AG09309 (cell line): ENCODE measurements at places on chromosomes 16 and 17.

GRCh38 chr17:14205992-14206461 lies 30.6 kb downstream of the CDRT15 start:
- no peak for DNase-seq

DNA sequence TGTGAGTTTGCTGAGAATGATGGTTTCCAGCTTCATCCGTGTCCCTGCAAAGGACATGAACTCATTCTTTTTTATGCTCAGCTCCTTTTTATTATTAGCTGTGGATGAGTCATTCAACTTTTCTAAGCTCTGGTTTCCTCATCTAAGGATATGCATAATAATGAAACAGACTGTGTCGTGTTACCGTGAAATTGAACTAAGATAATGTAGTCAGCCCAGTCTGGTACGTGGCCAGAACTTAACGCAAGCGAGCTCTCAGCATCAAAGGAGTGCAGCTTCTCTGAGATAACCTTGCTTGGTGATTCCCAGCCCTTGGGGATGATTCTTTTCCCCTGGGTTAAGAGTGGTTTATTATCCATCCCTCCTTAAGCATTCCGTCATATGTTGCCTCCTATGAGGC lies 454.3 kb upstream of the EEF2KMT start:
- DNase-seq: no peak

- no peak for DNase-seq
These were observed 72.1 kb downstream of the VMP1 start for GRCh38 chr17:59779521-59779920.

GRCh38 chr16:68041783-68042182 lies 18.7 kb downstream of the DUS2 start:
- DNase-seq: no peak

DNA sequence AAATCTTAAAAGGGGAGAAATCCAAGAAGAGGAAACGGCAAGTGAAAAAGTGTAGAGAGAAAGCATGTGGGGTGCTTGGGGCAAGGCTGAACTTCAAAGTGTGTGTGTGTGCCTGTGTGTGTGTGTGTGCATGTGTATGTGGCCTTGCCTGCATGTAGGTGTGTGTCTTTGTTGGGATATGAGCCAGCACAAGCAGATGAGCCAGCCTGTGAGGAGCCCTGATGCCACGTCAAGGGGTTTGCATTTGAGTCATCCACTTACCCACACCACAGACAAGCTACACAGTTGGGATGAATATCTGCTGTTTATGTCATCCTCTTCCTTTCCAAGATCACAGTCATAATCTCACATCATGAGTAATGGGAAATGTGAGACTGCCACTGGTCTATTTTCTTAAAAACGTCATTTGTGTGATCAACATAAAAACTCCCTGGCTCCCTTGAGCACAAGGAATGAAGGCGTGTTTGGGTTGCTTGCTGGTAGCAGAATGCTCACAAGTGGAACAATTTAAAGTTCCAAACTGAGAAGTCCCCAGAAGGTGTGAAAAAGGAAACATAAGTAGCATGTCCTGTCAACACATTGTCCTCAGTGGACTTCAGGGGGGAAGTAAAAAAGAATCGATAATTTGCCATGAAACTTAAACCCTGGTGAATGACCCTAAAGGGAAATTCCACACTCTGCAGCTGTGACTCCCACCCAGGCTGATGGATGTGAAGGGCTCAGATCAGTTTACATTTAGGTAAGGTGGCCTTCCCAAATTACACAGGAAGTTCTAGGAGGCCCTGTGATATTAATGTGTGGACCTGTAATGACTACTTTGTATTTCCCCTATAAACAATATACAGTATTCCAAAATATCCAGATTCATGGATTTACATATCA lies 14.7 kb downstream of the KCTD19 start:
- DNase-seq: peak; percentile 100

- DNase-seq: no peak
These were observed 345 bp downstream of the EMC8 start for GRCh38 chr16:85798901-85799496.

GRCh38 chr17:81438007-81438659 lies 42.9 kb downstream of the BAHCC1 start:
- DNase-seq: no peak

DNA sequence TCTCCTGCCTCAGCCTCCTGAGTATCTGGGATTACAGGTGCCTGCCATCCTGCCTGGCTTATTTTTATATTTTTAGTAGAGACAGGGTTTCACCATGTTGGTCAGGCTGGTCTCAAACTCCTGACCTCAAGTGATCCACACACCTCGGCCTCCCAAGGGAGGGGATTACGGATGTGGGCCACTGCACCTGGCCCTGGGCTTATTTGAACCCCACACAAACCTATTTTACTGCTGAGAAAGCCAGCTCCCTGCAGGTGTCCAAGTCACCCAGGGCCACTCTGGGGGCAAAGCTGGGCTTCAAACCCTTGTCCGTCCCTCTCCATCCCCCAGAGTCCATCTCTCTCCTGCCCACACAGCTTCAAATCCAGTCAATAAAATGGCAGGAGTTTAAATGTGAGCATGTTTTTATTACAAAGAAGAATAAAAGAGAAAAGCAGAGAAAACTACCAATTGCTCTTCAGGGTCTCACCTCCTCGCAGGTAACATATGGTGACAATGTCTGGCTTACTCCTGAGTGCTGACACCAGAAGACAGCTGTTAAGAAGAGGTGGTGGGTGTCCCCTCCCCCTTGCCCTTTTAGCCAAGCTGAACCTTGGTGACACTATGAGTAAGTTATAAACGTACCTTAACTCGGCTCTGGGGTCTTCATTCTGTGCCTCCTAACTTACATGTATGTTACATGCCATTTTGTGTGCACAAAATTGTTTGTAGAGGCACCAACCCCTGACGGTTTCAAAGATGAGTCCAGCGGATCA lies 45.4 kb downstream of the LAT start:
- no peak for DNase-seq

- DNase-seq: no peak
These were observed at the start of gene CBX2 for GRCh38 chr17:79777894-79778503. TSS of gene CBX2 (plus strand) at chr17:79778148. CDS start at chr17:79778236, 88 bp downstream.

DNA sequence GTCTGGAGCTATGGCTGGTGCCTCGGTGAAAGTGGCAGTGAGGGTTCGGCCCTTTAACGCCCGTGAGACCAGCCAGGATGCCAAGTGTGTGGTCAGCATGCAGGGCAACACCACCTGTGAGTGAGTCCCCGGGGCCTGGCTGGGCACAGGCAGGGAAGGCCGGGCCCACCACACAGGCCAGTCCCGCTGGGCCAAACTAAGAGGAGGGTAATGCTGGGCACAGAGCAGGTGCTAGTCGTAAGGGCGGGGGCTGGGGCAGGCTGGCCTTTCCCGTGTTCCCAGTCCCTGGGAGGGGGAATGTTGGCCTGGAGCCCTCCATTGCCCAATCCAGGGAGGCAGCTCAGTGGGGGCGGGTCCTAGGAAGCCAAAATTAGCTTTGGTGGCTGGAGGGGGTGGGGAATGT lies 2.5 kb downstream of the KIF1C start:
- DNase-seq: no peak

GRCh38 chr16:67387479-67388079 lies 5.7 kb downstream of the TPPP3 start:
- DNase-seq: no peak

- no peak for DNase-seq
These were observed 3.2 kb downstream of the DPEP1 start for GRCh38 chr16:89616623-89617022.

- no peak for DNase-seq
These were observed 3.3 kb downstream of the TMEM94 start for GRCh38 chr17:75459590-75460267.

DNA sequence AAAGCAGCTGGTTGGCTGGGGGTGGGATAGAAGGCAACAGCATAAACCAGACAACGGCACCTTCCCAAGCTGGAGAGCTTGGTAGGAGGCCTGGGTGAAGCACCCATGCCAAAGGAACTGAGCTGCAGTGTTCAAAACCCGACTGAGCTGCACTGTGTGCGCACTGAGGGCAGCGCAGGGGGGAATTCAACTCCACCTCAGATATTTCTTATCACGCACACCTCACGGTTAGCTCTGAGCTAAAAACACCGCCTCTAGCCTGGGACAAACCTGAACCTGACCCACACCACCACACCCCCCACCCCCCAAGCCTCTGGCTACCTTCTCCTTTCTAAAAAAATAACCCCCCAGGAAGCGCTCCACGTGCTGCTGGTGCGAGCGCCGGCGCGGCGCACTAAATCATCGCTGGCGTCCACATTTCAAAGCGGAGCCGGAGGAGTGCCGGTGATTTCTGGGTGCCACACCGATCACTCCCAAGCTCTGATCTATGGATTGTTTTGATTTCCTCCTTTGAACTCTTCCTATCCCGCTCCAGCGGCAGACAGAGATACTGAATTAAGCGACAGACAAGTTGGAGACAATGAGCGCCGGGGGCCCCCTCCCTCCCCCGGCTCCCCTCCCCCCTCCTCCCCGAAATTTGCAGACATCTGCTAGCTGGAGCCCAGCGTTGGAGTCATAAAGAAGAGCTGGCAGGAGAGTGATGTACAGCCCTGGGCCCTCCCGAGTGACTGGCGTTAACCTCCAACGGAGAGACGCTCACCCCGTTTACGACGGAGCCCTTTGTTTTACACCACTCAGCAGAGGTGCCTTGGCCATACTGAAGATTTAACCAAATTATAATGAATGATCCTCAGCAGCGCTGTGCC lies 85.0 kb downstream of the NOG start:
- no peak for DNase-seq

DNA sequence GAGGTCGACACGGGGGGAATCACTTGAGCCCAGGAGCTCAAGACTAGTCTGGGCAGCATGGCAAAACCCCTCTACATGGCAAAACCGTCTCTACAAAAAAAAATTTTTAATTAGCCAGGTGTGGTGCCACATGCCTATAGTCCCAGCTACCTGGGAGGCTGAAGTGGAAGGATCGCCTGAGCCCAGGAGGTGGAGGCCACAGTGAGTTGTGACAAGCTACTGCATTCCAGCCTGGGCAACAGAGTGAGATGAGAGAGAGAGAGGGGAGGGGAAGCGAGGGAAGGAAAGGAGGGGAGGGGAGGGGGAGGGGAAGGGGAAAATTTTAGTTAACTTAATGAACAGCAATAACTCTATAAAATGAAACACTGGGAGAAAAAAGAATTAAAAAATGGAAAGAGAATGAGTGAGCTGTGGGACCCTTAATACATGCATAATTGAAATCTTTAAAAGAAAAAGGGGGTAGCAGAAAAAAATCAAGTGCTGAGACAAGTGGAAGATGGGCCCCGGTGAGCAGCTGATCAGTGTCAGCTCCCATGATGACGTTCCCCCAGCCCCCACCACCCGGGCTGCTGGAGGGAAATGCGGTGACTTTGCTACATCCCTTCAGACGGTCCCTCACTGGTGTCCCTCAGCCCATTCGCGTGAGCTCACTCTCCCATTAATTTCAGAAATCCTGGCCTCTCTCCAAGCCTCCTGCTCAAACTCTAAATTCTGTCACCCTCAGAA lies 2.7 kb downstream of the ASGR2 start:
- no peak for DNase-seq

DNA sequence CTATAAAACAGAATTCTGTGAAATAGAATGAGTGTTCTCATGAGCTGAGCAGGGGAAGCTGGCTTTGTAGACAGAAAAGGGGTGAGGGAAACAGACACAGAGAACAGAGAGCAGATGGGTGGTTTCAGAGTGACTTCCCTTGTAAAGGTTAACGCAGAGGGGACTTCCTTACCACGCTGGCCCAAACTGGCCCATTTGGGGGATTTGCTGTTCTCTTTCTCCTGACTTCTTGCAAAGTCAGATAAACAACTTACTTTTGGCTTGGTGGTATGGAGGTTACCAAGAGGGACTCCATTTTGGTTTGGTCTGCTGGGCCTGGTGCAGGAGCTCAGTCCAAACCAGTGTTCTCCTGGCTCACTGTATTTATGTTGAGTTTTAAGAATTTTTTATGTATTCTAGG lies 48.4 kb downstream of the SEC14L1 start:
- no peak for DNase-seq

DNA sequence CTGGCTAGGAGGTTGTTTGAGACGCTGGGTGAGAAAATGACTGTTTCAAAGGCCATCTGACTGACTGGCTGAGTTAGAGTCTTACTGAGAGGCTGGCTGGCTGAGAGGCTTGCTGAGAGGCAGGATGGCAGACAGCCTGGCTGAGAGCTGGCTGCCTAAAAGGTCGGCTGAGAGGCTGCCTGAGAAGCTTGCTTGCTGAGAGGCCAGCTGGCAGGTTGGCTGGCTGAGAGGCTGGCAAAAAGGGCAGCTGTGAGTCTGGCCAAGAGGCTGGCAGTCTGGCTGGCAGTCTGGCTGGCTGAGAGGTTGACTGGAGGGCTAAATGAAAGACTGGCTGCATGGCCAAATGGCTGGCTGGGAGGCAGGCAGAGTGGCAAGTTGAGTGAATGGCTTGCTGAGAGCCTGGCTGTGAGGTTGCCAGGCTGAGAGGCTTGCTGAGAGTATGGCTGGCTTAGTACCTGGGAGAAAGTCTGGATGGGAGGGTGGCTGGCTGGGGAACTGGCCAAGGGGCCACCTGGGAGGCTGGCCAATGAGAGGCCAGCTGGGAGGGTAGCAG lies 35.3 kb upstream of the ACSM2B start:
- DNase-seq: no peak

- DNase-seq: no peak
These were observed 3.7 kb upstream of the NPIPB15 start for GRCh38 chr16:74372369-74372768.

DNA sequence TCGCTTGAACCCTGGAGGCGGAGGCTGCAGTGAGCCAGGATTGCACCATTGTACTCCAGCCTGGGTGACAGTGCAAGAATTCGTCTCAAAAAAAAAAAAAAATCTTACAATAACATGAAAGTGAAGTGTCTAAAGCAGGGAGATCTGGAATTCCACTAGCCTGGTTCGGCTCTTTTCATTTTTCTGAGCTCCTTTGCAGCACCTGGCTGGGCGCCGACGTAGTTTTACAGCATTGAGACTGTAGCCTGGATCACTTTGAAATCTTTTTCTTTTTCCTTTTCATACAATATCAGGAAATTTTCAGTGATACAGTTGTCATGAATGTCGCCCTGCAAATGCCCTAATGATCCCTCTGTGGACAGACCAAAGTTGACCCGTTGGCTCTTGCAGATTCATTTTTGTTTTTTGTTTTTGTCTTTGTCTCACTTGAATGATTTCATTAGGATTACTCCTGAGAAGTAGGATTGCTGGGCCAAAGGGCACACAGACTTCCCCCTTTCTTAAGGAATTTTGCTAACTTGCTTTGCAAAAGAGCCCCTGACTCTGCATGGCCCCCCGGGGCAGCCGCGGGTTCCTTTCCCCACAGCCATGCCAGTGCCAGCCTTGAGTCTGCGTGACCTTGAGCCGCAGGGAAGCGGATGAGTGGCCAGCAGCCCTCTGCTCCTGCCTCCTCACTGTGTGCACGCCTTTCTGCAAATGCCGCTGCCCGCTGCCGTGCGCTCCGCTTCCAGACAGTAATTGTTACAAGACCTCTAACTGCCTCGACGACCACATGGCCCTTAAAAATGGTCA lies 28.0 kb downstream of the CRISPLD2 start:
- DNase-seq: no peak

- no peak for DNase-seq
These were observed 55.3 kb upstream of the FASN start for GRCh38 chr17:82153295-82153691.
